ENCODE measurements at places on chromosomes 12 and 14.

DNA sequence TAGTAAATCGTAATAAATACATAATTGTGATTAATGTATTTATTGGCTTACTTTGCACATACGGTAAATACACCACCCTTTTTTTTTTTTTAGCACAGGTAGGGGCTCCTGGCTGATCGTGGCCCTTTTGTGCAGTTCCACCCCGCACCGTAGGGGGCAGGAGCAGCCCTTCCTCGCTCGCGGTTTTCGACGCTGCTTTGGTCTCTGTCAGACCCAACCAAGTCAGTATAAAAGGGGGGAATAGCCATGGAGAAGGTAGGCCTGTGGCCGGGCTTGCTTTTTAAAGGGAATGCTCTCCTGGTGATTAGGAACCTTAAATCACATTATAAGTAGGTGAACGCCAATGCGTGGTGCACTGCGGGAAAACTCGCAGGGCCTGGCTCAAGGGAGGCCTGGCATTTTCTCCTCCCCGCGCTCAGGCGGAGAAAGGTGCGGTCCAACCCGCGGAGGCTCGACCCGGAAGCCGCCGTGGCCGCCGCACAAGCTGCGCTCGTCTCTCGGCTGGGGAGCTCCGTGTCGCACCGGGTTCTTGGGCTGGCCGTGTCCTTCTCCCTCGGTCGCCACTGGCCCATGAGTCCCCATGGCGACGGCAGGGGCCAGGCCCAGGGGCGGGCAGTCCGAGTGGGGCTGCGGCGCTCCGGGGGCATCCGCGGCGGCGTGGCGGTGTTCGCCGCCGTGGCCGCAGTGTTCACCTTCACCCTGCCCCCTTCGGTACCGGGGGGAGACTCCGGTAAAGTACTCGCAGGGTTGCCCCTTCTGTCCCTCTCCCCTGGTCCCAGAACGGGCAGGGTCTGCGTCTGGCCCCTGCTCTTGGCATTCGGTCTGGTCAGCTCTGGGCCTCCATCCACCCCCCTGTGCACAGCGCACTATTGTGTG, at the start of gene TMEM260:
Gene TMEM260, plus strand, starts transcription at position 454 of the 876 bp plus-strand sequence. Its CDS starts 117 bp downstream, at position 571.
- peak; percentile 85 for DNase-seq

- no peak for DNase-seq
These were observed 4.7 kb upstream of the CHST11 start for GRCh38 chr12:104452087-104452486.

GRCh38 chr12:62290846-62291245, 30.6 kb downstream of the USP15 start:
- no peak for DNase-seq

DNA sequence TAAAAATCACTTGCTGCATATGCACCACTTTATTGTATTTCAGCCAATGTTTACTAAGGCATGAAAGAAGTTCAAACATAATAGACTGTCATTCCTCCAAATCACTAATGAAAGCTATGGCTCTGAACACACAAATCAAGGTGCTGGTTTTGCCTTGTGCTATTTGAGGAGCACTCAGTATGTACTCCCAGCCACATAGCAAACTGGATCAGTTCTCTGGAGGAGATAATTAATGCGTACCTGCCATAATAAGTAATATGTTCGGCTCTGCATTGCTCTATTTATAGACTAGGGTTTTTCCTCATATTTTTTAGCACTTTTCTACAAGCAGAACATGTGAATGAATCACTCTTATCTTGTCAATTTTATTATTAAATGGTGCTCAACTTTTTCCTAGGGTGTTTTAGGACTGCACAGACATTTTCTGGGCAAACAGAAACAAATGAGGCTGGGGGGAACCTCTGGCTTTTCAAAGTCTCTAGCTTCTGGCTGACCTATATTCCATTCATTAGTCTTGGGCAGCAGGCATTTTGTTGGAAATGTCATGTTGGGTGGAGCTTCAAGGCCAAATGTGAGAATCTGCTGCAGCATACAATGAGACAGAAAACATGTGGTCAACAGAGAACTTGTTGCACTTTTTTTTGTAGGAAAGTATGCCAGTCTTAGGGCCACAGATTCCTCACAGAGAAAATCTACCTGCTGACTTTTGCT, 88.4 kb downstream of the GRIP1 start:
- DNase-seq = no peak

GRCh38 chr12:7806863-7807487, 17.8 kb downstream of the NANOG start:
- DNase-seq = peak; percentile 67

GRCh38 chr14:91918186-91918883, 29.2 kb downstream of the FBLN5 start:
- no peak for DNase-seq
